ENCODE measurements at places on chromosomes 6 and 20.

DNA sequence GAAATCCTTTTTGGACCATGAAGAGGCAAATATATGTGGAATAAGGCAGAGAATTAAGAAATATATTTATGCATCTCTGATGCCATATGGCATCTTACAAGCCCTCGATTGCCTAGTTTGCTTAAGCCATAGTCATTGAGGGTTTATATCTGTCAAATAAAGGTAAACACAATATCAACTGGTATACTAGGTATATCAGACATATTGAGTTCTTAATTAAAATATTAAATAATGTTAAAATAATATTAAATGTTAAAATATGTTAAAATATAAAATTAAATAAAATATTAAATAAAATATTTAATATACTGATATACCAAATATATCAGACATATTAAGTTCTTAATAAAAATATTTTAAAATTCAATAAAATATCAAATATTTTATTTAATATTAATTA lies 567.4 kb upstream of the PTCHD4 start:
- no peak for DNase-seq

GRCh38 chr6:91081452-91082067 lies 494.7 kb upstream of the MAP3K7 start:
- DNase-seq: peak; percentile 79

- peak; percentile 61 for DNase-seq
Measured at GRCh38 chr20:23152308-23152892, 66.3 kb upstream of the CD93 start.

GRCh38 chr6:144159742-144160141 lies 9.4 kb downstream of the STX11 start:
- DNase-seq: no peak
